ENCODE measurements at places on chromosomes 16 and 17.
A peak's percentile ranks its signal among the peaks of the same experiment; 100 is the strongest.

DNA sequence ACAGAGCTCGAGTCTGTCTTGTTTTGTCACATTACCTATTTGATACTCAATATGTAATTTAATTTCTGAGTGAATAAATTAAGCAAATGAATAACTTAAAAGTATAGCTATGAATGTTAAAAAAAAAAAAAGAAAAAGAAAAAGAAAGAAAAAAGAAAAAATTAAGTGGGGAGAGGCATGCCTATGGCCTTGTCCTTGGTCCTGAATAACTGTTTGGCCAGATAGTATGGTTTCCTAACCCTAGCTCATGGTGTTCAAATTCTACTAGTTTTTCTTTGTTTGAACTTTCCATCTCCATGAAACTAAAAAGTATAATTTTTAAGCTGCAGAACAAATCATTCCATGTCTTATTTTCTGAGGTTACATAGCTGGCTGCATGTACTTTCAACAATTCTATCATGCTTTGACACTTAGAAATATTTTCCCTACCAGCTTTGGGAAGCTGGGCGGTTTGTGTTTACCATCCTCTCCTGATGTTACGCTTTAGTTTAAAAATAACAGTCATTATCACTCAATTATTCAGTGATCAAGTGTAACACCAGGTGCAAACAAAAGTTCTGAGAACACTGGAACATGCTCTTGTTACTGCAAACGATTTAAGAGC is 31.8 kb downstream of the TOX3 start:
- DNase-seq = no peak

GRCh38 chr17:34015253-34015652 is 239.8 kb upstream of the CCL2 start:
- DNase-seq = no peak

GRCh38 chr16:67542464-67542863 is 13.8 kb downstream of the RIPOR1 start:
- peak; percentile 60 for DNase-seq

GRCh38 chr16:87412996-87413421 is 20.9 kb downstream of the MAP1LC3B start:
- DNase-seq = no peak

DNA sequence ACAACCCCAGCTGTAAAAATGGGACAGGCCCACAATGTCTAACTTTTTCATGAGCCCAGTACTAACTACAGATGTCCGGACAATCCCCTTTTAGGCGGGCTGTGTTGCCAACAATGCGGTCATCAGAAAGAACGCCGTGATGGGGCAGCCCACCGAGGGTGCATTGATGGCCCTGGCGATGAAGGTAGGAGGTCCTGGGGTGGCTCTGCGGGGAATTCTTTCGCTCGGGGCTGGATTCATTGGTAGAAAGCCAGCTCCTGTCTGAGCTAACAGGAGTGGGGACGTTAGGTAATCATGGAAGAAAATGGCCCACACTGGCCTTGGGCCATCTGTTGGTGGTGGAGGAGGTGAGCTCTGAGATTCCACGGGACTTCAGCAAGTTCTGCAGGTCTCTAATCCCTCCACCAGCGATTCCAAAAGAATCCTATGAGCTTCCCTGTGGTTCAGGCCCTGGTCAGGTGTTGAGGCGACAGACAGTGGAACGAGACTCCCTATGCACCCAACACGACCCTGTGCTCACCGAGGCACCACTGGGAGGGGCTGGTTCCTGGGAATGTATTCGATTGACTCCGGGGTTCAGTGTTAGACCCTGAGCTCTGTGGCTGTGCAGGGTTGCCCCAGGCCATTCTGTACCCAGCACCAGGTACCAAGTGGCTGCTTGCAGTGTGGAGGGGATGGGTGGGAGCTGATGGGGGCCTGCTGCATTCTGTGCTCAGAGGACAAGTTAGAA is 61.9 kb downstream of the MEAK7 start:
- DNase-seq = no peak

DNA sequence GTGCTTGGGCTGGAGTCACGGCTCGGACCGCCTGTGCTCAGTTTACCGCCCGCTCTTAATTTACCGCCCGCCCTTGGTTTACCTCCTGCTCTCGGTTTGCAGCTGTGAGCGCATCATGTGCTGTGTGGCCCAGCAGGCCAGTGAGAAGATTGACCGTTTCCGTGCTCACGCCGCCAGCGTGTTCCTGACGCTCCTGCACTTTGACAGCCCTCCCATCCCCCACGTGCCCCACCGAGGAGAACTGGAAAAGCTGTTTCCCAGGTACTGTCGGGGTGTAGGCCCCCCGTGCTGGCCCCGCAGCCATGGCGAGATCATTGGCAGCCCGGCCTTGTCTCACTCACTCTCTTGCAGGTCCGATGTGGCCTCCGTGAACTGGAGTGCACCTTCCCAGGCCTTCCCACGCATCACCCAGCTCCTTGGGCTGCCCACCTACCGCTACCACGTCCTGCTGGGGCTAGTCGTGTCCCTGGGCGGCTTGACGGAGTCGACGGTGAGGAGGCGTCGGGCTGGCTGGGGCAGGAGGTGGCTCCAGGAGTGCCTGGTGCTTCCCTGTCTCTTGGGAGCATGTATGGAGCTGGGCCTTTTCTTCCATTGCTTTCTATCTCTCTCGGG is 89.3 kb upstream of the ZNF750 start:
- no peak for DNase-seq

DNA sequence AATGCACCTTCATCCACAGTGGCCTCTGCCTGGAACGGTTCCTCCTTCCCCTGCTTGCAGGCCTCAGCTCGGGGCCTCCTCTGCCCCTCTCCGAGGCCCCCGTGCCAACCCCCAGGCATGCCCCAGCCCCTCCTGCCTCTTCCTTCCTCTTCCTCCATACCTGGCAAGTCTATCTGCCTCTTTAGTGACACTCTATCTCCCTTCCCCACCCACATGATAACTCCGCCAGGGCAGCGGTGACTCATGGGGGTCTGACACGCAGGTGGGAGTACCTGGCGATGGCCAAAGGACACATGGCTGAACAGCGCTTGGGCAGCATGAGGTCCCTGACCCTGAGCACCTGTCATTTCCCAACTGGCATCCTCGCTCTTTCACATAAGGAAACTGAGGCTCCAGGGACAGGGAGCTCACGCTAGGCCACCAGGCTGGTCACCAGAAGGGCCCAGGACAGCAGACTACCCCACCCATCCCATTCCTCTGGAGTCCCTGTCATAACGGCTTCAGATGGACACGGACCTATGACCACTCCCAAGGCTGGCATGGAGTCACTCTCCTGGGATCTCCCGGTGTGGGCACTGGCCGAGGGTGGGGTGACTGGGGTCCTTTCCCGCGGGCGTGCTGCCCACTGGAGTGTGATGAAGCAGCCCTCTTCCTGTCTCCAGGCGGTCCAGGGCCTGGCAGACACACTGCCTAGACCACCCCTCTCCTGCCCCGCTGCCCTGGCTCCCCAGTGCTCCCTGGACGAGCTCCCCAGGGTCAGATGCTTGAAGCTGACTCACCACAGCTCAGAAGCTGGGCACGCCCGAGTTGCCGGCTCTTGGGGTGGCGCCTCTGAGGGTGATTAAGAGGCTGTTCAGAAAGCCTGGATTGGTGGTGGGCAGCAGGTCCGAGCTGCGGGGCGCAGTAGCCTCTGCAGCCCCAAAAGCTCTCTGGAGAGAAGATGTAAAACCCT is 100.6 kb downstream of the ENGASE start:
- DNase-seq = no peak

DNA sequence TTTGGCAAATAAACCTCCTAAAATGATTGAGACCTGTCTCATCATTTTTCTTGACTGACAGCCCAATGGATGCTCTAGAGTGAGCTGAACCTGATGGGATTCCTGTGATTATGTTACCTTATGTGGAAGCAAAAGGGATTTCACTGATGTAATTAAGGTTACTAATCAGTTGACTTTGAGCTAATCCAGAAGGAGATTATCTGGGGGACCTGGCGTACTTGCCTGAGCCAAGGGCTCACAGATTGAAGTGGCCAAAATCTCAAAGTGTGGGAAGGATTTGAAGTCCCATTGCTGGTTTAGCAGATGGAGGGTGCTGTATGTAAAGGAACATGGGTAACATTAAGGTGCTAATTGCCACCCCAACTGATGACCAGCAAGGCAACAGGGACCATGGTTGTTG is 214.0 kb downstream of the CPPED1 start:
- DNase-seq = no peak

- DNase-seq = no peak
Observed at GRCh38 chr16:69831212-69832123, 69.3 kb downstream of the WWP2 start.

DNA sequence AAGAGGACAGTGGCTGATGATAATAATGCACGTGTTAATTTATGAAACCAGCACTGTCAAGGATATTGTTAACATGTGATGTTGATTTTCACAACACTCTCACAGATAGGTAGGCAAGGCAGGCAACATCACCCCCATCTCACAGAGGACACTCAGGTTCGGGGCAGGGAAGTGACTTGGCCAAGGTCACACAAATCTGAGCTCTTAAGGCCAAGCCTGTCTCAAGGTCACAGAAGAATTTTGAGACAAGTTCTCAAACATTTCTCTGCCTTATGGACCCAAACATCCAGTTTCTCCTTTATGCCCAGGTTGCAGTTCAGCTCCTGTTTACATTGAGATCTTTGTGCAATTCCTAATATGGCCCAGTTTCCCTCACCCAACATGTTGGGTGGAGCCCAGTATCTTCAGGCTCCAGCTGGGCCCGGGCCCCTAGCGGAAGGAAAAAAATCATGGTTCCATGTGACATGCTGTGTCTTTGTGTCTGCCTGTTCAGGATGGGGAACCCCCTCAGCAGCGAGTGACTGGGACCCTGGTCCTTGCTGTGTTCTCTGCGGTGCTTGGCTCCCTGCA is 1.3 kb downstream of the SLC2A4 start:
- DNase-seq = no peak

DNA sequence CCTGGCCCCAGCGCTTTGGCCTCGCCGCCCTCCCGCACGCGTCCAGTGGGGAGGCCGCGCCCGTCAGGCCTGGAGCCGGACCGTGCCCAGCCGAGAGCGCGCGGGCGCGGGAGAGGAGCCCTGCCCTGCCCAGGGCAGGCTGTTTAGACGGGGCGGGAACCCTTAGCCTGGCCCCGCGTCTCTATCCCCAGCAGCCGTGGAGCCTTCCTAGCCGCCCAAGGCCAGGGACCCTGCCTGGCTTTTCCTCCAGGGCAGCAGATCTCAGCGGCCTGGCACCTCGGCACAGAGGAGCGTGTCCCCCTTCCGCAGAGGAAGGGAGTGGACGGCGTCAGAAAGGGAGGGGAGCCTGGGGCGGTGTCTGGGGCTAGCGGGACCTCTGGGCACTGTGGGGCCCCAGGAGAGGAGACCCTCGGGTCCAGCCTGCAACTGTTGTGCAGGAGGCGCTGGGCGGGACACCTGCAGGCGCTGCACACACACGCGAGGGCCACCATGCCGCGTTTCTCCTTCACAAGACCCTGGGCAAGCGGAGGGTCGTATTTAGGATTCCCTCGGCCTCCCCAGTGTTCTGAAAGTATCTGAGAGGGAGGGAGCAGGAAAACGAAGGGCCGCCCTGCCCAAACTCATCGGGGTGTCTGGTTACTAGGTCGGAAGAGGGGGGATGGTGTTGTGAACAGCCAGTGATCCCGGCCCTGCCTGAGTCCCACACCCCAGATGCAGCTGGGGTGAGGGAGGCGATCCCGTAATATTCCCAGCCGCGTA is 2.3 kb upstream of the NPTX1 start:
- no peak for DNase-seq

DNA sequence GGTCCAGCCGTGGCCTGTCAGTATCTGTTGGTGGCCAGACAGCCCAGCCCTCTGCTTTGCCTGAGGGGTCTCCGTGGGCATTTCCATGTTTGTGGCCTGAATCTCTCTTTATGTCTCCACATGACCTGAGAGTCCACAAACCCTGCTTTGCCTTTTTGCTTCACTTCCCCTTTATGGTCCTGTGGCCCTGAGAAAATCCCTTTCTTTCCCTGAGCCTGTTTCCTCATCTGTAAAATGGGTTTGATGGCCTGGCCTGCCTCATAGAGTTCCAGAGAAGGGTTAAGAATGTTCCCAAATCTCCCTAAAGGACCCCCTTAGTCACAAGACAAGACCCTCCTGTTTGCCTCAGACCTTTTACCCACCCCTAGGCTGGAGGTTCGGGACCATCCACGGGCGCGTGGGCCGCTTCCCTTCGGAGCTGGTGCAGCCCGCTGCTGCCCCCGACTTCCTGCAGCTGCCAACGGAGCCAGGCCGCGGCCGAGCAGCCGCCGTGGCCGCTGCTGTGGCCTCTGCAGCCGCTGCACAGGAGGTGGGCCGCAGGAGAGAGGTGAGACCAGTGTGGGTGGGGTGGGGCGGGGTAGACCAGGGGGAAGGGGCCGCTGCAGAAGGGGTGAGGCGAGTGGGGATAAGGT is 26.2 kb upstream of the ALKBH5 start:
- no peak for DNase-seq
